Midbrain (tissue), 1 donor: ENCODE measurements at places on chromosomes 12 and 14.

GRCh38 chr14:74962046-74962445 lies 6.6 kb upstream of the PGF start:
- no peak for DNase-seq

DNA sequence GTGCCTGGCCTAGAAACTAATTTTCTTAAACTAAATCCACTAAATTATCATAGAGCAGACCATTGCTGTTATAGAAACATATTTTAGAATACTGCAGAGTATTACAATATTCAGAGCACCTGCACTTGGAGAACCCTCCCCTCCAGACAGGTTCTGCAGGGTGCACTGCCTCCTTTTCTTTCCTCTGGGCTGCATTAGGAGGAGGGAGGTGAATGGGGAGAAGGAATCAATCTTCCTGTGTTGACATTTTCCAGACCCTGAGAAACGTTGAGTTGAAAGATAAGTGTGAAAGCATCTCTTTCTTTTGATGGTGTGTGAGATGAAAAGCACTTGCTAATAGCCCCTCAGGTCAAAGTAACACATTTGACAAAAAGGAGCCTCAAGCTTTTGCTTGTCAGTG lies 7.3 kb downstream of the SYNE2 start:
- DNase-seq = no peak

GRCh38 chr12:23921099-23921856 lies 28.2 kb downstream of the SOX5 start:
- no peak for DNase-seq

- DNase-seq = no peak
Measured at GRCh38 chr12:3251691-3252090, 174.5 kb downstream of the TSPAN9 start.

DNA sequence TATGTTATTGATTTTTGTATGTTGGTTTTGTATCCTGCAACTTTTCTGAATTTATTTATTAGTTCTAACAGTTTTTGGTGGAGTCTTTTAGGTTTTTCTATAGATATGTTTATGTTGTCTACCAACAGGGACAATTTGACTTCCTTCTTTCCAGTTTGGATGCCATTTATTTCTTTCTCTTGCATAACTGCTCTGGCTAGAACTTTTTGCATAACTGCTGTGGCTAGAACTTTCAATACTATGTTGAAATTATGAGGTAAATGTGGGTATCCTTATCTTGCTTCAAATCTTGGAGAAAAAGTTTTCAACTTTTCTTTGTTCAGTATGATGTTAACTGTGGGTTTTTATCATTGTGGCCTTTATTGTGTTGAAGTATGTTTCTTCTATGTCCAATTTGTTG lies 39.9 kb upstream of the PLBD1 start:
- no peak for DNase-seq

DNA sequence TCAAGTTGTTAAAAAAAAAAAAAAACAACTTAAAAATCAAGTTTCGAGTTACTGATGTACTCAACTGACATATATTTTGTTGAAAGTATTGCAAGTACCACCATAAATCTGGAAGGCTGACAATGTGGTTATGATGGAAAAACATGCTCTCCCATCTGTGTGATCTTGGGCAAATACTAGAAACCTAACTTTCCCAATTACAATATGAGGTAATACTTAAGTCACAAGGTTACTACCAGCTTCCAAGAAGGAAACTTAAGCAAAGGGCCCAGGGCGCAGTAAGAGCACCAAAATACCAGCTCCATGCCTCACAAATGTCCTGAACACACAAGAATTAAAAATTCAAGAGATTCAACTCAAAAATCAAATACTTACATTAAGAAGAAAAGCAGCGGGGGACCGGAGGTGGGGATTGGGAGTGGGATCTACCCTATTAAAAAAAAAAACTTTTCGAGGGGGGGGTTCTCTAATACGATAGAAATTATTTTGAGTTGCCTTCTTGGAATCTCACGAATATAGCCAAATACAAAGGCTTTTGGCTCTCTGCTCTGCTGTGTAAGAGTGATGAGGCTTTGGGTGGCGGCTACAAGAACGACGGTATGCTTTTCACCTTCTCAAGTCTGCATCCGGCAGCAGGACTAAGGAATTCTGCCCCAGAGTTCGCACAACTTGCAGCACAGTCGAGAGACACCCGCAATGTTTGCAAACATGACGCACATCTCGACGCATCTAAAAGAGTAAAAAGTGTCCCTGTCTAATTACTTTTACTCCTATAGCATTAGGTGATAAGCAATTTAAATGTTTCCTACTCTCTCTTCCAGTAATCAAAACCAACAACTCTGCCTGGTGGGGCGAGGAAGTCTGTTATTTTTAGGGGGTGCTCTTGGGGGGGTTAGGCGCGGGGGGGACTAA lies 1.1 kb downstream of the SAV1 start:
- peak; percentile 60 for DNase-seq
